ENCODE measurements at places on chromosomes 5 and 9.

DNA sequence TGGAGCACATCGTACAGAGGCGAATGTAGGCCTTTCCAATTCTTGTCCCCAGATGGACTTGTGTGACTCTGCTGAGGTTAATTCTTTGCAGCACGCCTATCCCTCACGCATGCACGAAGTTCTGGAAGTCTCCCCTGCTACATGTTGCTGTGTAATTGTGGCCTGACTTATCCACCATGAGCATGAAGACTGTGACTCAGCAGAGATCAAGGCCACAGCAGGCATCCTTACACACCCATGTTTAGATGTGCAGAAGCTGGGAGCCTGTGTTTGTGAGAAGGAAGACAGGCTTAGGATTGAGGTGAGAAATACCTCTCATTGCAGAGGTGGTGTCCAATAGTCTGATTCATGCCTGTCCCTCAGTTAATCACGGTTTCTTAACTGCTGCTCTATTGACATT, 135.6 kb downstream of the ICE1 start:
- DNase-seq = no peak

DNA sequence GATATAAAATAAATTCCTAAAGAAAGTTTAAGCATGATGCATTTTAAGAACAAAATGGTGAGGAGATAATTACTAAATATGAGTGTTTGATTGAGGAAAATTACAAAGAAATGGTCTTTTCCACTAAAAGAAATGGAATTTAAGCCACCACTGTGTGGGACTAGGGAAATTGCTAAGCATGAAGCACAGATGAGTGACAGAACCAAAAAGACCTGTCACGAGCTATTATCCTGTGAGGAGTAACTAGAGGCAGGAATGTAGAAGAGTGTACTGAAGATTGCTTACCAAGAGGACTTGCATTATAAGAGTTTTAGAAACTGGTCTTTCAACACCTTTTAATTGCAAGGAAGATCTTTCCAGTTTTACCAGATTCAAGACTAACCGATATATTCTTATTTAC, 193.6 kb upstream of the PRR16 start:
- DNase-seq = no peak

- DNase-seq = no peak
Measured at GRCh38 chr9:106069241-106069640, 374.9 kb downstream of the TMEM38B start.

- no peak for DNase-seq
Measured at GRCh38 chr5:33195431-33196165, 245.2 kb upstream of the TARS1 start.

GRCh38 chr9:5004481-5004880, 19.4 kb downstream of the JAK2 start:
- no peak for DNase-seq

DNA sequence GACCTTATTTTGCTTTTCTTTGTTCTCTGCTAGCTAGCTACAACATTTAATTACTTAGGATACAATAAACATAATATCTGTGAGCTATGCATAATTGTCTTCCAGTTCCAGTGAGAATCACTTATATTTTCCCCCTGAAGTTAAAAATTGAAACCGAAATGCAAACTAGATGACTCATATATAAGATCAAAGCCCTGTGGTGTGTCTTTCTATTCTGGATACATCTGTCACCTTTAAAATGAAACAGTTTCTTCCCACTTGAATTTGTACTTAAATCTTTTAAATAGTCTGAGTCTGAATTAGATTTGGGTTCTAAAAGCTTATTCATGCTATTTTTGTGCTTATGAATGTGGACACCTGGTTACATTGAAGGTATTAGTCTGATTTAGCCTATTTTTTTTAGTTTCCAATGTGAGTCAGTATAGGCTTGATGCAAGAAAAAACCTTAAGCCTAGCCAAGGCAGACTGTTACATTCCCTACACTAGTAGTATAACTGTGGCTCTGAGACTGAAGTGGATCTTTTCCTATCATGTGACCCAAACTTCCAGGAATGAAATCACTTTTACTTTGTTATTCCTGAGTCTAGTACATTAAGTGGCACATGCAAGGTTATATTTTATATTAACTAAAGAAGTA, 703.5 kb upstream of the RGMB start:
- DNase-seq = no peak

GRCh38 chr5:54222336-54222735, 88.0 kb downstream of the ARL15 start:
- no peak for DNase-seq

- DNase-seq = no peak
Measured at GRCh38 chr9:112005939-112006338, 109.3 kb downstream of the UGCG start.

DNA sequence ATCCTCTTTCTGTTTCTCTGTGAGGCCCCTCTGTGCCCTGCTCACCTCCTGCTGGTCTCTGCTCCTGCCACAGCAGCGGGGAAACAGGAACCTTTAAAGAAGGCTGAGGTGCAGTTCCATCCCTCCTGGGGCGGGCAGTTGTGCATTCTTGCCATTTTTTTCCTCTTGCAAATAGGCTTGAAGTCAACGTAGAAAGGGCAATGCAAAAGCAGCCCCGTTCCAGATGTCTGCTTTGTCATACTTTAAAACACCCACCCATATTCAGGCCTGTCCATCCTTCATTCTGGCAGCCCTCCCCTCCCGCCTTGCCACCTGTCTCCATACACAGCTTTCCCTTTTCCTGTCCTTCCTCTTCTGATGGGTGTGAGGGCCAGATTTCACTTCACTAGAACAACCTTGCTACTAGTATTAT, 65.4 kb upstream of the KLF9 start:
- no peak for DNase-seq

DNA sequence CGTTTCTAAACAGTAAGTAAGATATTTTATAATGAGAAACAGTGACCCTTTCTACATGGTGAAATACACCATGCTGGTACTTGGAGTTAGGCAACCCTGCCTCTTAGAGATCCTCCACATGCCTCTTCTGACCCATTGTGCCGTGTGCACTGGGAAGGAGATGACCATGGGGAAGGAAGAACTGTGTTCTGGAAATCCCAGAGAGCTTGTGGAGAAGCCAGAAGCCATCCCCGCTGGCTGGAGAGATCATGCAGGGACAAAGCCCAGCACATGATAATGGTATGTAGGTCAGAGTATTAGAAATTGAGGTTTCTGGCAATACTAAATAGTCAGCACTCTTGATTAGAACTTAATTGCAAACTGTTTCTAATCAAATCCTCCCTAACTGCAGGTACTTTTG, 307.3 kb downstream of the FBXL7 start:
- no peak for DNase-seq

- DNase-seq = no peak
Measured at GRCh38 chr5:10701567-10702039, 59.4 kb downstream of the DAP start.

DNA sequence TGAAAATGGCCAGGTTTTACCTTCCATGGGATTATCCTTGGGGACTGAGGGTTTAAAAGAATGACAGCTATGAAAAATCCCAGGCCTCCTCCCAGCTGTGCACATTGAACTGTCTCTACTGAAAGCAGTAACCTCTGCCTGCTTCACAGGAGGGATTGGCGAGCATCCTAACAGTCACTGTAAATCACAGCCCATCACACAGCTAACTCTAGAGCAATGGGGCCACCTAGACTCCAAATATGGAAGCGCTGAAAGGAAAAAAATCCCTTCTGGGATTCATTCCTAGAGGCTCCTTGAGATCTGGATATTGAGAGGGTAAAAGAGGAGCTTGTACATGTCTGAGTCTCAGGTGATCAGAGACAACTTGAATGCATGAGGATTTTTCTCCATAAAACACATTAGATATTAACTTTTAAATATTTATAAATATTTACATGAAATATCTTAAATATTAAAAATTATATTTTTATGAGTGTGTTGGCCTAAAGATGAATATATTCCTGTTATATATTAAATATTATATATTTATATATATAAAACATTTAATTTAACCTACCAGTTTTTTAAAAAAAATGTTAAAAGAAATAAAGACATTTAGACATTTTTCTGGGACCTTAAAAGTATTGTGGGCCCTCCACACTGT, 133.8 kb upstream of the SLC24A2 start:
- DNase-seq = no peak

DNA sequence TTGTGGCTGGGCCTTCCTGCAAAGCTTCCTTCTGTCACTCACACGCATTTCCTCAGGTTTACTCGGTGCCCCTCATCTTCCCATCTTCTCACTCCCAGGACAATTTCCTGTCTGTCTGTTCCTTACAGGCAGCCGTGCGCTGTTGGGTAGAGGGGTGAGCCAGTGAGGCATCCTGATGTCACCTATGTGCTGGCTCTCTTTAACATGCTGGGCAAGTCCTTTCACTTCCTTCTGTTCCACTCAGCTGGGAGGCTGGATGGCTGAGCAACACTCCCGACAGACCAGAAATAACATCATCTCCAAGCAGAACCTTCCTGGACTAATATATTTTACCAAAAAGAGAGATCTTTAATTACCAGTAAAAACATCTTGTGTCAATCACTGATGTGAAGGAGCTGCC, 103.0 kb downstream of the HSD17B3 start:
- DNase-seq = no peak

- no peak for DNase-seq
Measured at GRCh38 chr5:6328173-6328572, 50.2 kb downstream of the MED10 start.

GRCh38 chr5:54653956-54654614, 136.5 kb downstream of the SNX18 start:
- DNase-seq = no peak

GRCh38 chr9:118419676-118420075, 715.5 kb downstream of the TLR4 start:
- no peak for DNase-seq

DNA sequence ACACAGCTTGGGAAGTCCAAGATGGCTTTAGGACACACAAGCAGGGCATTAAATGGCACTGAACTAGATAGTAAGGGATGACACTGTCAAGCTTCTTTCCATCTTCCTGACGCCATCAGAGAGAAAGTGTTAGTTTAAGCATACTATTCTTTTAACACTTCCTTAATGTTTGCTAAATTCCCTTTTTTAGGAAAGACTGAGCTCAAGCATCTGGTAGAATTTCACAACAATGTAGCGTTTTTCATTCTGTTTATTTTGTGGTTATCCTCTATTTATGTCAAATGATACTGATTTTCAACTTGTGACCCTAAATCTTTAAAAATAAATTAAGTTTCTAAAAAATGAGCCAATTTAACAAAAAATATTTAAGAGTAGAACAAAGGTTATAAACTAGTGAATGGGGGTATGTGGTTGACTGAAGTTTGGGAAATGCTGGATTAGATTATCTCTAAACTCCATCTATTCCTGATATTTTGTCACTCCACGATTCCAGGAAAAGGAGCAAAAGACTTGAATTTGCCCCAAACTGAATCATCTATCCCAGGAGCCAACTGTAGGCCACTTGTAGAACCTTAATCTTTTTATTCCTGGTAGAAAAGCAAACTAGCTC, 147.4 kb upstream of the KLF9 start:
- DNase-seq = no peak

- DNase-seq = no peak
Measured at GRCh38 chr5:2262620-2263019, 379.9 kb upstream of the IRX4 start.

DNA sequence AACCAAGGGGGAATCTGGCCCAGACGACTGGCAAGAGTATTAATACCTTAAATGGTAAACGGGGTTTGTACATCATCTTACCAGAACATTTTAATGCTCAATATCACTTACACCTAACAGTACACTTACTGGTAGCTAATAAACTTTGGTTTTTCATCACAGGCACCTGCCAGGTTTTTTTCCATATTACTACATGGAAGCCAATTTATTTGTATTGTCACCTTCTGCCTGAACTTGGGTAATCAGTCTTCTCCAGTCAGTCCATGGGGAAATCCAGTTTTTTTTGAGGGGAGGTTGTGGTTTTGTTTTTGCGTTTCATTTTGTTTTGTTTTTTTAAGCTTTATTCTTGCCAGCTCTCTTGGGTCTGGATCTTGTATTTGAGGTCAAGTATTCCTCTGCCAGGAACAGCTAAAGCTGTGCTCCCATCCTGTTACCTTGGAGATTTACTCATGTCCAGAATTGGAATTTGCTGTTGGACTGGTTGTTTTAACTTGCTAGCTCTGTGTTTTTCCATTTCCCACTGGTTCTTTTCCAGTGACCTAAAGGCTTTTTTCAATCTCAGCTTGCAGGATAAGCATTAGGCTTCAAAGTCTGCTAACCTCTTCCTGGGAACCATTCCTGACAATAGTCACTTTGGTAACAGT, 11.1 kb upstream of the NADK2 start:
- DNase-seq = no peak

DNA sequence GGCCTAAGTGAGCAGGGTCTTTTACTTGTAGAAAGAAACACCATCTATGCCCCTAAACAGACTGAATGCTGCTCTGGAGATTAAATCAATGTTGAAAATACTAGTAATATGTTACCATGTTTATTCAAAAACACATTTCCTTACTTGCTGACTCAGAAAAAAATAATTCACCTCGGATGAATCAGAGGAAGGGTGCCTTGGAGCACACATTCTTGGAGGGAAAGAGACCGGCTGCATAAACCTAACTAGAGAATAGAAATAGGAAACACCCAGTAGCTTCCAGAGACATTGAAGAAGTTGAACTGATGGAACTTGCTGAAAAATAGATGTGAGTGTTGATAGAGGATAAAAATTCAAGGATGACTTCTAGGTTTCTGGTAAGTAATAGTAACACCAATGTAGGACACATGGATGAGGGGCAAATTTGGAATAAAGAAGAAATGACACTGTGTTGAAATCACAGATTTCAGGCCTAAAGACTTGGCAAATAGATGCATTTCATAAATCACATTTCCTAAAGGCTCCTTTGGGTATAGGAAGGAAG, 76.9 kb upstream of the MINAR2 start:
- no peak for DNase-seq

DNA sequence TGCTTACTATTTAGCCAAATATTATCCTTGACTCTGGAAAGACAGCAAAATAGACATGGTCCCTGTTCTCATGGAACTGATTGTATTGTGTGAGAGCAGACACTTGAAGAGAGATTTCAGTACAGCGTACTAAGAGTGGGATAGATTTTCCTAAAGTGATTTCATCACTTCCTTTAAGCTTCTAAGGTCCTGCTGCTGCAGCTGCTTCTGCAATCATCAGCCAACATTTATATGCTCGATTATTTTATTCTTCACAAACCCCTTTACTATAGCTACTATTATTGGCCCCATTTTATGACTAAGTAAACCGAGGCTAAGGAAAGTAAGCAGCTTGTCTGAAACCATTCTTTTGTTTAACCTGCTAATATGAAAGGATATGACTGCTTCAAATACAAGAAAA, 137.7 kb downstream of the SPATA31D1 start:
- DNase-seq = no peak
